GM23248 (cell line): ENCODE measurements at places on chromosomes 7 and 10. TPM values are rescaled to one million over a fixed set of nuclear protein-coding genes. Genes with fewer than 3 reads are reported as not detected.

DNA sequence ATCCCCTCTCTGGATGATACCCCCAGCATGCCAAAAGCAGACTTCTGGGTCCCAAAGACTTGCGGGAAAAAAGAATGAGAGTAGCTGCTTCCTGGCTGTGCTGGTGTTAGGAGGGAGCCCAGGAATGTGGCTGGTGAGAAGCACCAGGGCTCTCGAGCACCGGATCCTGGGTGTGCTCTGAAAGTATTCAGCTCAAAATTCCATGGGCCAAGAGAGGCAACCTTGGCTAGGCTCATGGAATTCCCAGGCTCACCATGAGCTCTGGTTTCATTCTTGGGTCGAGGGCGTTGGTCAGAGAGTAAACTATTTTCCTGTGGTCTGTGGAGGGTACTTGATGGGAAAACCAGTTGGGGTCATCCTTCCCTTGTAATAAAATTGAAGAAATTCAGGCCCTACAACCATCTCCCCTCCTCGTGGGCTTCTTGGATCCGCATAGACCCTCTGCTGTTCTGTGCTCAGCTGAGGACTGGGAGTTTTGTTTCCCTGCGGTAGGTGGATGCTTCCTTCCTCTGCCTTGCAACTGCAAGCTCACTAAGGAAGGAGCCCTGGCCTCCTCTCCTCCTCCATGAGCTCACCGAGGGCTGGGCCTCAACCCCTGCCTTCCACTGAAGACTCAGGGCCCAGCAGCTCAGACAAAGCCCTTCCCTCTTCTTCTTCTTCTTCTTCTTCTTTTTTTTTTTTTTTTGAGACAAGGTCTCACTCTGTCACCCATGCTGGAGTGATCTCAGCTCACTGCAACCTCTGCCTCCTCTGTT, 34.5 kb upstream of the AQP1 start:
- DNase-seq = no peak

DNA sequence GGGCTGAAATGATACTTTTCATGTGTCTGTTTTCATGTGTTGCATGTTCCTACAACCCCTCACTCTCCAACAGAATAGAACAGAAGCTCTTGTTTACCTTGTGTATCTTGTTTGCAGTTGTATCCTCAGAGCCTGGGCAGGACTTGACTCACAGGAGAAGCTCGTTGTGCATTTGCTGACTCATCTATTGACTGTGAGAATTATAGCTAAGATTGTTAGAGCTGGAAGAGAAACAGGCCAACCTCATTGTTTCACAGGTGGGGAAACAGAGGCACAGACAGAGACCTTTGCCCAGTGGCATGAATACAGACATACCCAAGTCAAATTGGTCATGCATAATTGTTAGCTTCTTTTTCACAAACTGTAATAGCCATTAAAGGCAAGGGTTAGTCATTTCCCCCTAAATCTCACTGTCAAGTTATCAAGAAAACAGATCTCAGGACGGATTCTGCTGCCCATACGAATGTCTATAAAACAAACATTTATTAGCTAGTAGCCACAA, 4.6 kb upstream of the TSPAN15 start:
- DNase-seq = peak; percentile 90

KLHDC10 gene
- 15.8 and 18.2 TPM in 2 replicates for total RNA-seq

MXI1 gene
- 25.7 and 32.2 TPM in 2 replicates for total RNA-seq

GCK gene
- 0.11 TPM in 1 of 2 replicates, not detected in the other for total RNA-seq

KEL gene
- not detected in 2 replicates for total RNA-seq

DNA sequence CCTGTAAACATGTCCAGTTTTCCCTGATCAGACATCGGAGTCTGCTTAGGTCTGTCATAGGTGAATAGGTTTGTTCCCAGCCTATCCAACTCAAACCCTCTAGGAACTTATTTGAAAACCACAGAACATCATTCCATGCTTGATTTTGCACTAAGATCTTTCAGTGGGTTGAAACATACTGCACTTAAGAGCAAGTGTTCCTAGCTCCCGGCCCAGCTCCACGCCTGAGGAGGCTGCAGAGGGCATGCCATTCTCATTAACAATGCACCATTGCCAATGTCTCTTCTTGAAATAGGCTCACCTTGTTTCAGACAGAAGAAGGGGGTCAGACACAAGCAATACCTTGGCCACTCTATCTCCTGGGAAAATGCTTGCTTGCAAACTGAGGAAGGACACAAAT, 78.0 kb upstream of the EGR2 start:
- DNase-seq = no peak

GRCh38 chr10:68280758-68281157, 48.8 kb upstream of the ATOH7 start:
- DNase-seq = no peak
